ENCODE measurements at places on chromosomes 3 and 15.

GRCh38 chr3:126208182-126208581 is 27.8 kb upstream of the ALDH1L1 start:
- DNase-seq = no peak

DNA sequence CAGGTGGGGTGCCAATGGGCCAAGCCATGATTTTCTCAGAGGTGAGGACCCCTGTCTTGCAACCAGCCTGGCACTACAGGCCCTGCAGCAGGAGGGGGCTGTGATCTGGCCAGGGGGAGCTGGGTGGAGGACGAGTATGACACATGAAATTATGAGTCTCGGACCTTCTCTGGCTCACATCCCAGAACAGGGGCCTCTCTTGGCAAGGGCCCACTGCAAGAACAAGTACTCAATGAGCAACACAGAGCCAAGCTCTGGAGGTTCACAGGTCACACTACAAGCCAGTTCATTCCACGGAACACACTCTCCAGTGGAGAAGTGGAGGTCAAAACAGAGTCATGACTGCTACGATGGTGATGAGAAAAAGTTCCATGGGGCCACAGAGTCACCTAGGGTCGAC is 28.3 kb downstream of the CCDC32 start:
- DNase-seq = no peak

- DNase-seq = no peak
These were observed 39.4 kb downstream of the RAB6B start for GRCh38 chr3:133856316-133856715.

DNA sequence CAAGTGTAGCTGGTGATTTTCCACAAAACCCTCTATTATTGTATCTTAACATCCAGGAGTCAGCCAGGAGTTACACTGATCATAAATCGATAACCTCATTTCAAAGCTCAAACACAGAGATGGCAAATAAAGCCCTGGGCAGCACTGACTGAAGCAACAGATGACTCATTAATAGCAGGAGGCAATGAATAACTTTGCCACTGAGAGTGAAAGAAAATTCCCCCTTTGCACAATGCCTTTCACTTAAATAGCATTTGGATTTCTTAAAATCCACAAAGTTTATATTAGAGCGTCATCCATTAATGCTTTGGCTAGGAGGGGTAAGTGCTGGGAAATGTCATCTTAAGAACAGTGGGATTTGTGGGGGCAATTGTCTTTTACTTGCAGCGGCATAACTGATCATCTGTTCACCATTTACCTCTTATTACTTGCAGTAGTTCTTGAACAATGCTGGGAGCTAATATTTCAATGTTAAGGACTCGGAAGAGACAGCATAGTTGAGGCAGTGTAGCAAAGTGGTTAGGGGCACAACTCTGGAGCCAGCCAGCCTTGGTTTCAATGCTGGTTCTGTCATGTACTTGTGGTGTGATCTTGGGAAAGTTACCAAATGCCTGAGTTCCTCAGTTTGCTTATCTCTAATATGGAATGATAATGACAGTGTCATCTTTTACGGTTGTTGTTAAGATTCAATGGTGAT is 630.4 kb upstream of the TBL1XR1 start:
- DNase-seq = no peak

DNA sequence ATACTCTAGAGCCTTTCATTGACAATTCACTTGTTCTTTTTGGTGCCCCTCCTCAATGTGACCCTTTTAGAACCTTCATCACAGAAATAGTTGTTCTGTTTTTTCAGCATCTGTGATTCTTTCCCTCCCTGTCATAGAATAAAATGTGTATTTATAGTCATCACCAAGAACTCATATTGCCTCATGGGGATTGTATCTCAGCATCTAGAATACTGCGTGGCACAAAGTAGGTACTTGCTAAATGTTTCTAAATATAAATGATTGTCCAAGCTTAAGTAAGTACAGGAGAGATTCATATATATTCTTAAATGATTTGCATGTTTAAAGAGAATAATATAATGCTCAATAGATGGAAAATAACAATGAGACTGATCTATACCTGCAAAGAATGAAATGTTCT is 190.1 kb downstream of the FNDC3B start:
- DNase-seq = no peak

DNA sequence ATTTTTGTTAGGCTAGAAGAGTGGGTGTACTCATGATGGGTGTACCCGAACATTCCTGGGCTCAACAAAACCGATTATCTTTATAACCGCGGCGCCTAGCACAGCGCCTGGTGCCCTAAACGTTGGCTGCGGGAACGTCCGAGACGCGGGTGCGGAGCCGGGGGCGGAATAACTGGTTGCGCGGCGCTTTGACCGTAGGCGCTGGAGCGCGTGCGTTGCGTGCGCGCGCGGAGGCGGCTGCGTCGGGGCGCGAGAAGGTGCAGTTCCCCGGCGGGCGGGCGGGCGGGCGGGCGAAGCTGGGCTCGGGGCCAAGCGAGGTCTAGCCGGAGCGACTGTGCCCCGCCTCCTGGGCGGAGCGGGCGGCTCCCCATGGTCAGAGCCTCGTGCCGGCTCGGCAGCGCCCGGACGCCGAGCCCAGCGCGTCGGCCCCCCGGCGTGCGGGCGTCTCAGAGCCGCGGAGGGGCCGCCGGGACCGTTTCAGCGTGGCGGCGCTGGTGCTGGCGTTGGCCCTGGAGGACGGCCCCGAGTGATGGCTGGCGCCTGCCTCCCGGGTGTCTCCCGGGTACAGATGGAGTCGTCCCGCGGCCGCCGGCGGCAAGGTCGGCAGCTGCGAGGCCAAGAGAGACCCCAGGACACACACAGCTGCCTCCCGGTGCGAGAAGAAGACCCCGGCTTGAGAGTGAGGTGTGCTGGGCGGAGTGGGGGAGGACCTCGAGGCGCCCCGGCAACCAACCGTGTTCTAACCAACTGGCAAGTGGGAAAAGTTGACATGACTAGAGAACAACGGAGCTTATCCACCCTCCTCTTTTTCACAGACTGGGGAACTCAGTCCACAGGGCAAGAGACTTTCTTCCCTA is at the start of gene PLAAT1:
TSS of gene PLAAT1 (plus strand) at position 373 of the 857 bp plus-strand sequence. CDS start 14,429 bp downstream, outside the sequence.
- DNase-seq = no peak

DNA sequence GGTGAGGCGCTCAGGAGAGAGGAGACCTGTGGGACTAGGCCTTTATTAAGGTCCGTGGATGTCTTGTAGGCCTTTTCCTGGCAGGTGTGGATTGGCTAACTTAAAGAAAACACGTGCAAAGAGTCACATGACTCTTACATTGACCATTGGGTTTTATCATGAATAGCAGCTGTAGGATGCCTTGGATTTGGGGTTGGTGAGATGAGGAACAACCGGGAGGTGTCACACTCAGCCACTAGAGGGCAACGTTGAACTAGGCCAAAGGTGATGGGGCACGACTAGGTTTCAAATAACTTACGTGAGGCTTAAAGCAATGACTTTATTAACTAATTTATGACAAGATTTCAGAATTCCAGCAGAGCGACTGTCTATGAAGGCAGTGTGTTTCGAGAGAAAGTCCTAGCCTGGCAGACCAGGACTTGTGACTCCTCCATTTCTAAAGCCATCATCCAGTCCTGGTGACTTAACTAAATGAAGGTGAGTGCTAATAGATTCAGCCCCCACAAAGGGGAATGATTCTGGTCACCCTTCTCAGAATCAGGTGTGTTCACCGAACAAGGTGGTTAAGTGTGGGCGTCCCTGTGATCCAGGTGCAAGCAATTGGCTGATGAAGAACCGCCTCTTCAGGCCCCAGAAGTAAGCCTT is 345.6 kb downstream of the MCTP2 start:
- no peak for DNase-seq

DNA sequence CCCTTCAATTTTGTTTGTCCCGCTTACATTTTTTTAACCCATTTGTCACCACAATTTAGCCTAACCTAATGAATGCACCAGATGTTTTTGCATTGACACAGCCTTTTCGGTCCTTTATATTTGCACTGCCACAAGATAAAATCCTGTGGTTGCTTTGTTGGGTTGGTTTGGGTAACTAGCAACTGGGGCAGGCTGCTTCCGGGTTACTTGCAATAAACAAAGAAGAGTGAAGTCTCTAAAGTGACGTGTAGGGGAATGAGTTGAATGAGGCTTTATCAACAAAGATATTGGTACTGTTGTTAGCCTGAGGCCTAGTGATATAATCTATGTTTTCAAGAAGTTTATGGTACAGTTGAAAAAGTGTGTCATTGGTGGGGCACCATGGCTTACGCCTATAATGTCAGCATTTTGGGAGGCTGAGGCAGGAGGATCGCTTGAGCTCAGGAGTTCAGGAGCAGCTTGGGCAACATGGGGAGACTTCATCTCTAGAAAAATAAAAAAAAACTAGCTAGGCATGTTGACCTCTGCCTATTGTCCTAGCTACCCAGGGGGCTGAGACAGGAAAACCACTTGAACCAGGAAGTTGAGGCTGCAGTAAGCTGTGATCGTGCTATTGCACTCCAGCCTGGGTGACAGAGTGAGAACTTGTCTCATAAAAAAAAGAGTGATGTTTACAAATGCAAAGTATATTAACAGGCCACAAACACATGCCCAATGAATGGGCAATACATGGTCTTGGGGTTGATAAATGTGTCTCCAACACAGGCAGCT is 121.8 kb downstream of the OXSM start:
- DNase-seq = no peak

DNA sequence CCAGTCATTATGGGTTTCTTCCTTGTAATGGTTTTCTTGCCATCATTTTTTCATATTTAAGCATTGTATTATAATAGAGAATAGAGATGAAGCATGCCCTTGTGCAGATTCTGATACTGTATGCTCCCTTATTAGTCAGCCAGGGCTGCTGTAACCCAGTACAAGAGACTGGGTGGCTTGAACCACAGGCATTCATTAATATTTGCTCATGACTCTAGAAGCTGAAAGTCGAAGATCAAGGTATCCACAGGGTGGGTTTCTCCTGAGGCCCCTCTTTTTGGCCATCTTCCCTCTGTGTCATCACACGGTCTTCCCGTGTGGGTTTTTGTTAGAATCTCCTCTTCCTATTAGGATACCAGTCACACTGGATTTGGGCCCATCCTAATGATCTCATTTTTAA is 74.5 kb downstream of the FOXP1 start:
- no peak for DNase-seq

DNA sequence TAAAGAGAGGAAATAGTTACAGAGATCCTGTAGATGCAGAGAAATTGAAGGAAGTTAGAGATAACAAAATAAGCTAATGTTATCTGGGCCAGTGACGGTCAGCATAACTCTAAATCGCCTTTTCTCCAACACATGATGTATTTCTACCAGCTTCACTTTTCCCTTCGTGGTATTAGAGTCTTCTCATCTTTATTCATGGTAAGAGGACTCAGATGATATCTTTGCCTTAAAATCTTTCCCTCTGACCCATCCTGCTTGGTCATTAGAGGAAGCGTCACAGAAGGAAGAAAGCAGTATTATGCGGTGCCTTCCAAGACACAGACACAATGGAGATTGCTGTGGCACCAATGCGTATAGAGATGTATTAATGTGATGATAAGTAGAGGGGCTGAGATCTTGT is 320.7 kb upstream of the GOLIM4 start:
- no peak for DNase-seq

DNA sequence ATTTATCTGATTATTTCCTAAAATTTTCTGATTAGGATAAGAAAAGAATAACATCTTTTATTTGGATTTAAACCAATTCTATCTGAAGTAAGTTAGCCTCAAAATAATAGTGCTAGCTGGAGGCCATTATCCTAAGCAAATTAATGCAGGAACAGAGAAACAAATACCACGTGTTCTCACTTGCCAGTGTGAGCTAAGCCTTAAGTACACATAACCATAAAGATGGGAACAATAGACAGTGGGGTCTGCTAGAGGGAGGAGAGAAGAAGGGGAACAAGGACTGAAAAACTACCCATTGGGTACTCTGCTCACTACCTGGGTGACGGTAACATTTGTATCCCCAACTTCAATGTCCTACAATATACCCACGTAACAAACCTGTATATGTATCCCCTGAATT is 31.3 kb upstream of the LYSMD4 start:
- DNase-seq = no peak

DNA sequence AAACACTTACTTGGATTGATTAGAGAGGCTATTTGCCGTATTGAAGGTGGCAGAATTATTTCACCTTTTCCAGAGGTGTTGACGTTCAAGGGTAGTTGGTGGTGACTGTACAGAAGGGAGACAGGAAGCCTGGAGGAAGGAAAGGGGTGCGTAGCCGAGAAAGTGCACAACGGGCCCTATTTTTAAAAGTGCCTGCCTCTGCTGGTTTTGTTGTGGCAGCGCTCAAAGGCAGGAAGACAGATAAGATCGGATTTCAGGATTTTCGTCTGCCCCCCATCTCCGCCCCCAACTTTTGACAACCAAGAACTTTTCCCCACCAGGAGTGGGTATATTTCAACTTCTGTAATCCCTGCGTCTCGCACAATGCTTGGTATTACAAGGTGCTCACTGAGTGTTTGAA is 38.5 kb downstream of the SMAD3 start:
- no peak for DNase-seq

DNA sequence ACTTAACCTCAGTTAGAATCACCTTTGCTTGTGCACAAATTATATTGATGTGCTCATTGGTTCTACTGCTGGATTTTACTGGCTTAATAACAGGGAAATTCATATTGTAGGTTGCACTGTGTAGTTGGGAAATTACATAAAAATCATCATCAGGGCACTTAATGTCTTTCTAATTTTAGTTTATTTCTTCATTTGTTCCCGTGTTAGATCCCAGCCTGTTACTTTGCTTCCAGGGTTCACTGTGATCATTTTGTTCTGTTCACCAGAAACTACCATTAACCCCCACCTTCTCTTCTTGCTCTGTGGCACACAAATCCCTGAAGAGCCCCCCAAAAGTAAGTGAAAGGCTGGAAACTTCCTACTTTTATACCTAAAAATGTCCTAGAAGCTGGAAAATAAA is 80.4 kb downstream of the RARB start:
- DNase-seq = no peak

DNA sequence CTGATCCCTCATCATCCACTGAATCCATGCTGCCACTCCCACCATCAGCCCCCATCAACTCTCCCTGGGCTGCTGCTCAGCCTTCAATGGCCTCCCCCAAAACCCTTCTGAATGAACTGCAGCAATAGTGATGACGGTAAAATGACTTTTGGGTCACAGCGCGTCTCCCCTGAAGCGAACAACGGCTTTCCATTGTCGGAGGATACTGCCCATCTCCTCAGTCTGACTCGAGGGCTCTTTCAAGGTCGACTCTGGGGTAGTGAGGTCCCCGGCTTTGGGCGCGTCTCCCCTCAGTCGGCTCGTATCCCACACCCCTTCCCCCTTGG is 57.2 kb upstream of the ZBTB38 start:
- no peak for DNase-seq

- DNase-seq = no peak
These were observed 35.8 kb downstream of the MYH15 start for GRCh38 chr3:108474581-108474980.

DNA sequence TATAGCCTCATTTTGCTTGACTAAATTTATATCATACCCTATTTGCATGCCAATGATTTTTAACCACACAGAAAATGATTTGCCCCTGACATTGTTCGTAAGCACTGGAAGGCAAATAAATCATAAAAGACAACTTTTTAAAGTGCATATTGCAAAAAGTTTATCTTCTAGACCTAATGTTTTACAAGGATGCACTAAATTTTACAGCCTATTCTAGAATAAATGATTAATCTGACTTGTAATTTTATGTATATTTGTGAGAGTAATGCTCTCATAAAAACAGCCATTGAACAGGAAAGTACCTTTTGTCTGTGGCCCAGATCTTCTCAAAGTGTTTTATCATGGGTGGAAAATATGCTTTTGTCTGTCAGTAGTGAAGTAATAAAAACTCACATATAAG is 546.6 kb downstream of the EPHA3 start:
- no peak for DNase-seq

GRCh38 chr3:151169262-151169947 is 33.6 kb downstream of the GPR171 start:
- no peak for DNase-seq

GRCh38 chr3:47022641-47023071 is 43.2 kb downstream of the NBEAL2 start:
- DNase-seq = no peak
